ENCODE measurements at places on chromosomes 16 and 17. TPM values are rescaled to one million over a fixed set of nuclear protein-coding genes. Genes with fewer than 3 reads are reported as not detected.

ZNF771 gene
- total RNA-seq, result 6.4 TPM

KRTAP9-4 gene
- total RNA-seq, result not detected

COX10 gene
- 49.7 TPM for total RNA-seq

TBC1D3G gene
- not detected for total RNA-seq

RAPGEFL1 gene
- 2.9 TPM for total RNA-seq

- no peak for DNase-seq
Observed at GRCh38 chr17:48630925-48631692, 5.0 kb upstream of the HOXB9 start.

DNA sequence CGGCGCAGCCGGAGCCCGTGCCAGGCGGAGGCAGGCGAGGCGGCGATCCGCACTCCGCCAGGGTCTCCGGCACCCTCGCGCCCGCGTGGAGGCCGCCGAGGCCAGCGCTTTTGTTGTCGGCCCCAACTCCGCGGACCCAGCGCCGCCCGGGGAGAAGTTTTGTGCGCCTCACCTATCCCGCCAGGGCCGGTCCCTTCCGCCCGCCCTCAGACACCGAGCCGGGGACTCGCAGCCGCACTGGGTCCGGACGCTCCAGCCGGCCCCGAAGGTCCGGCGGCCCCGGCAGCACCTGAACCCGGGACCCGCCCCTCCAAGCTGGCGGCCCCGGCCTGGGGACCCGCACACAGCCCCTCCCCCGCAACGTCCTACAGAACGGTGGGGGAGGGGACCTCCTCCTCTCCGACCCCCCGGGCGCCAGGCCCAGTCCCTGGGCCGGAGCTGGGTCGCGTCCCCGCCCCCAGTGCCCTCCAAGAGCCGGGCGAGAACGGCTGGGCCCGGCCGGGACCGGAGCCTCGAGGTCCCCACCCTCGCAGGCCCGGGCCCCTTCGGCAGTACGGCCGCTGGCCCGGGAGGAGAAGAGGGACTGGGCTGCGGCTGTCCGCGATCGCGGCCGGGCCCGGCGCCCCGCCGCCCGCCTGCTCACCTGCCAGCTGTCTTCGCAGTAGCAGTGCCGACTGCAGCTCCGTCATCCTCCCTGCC lies 698 bp downstream of the UBE2G1 start:
- peak; percentile 3 for DNase-seq

DNA sequence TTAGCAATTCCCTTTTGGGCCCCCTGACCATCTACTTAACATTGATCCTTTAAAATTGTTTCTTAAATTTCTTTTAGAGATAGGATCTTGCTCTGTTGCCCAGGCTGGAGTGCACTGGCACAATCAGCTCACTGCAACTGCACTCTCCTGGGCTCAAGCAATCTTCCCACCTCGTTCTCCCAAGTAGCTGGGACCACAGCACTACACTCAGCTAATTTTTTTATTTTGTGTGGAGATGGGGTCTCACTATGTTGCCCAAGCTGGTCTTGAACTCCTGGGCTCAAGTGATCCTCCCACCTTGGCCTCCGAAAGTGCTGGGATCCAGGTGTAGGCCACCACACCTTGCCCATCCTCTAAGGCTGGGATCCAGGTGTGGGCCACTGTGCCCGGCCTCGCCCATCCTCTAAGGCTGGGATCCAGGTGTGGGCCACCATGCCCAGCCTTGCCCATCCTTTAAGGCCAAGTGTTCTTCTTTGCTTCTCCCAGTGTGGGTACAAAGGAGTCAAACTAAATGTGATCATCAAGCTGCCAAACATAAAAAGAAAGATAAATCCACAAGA lies 13.2 kb downstream of the C16orf95 start:
- no peak for DNase-seq

DNA sequence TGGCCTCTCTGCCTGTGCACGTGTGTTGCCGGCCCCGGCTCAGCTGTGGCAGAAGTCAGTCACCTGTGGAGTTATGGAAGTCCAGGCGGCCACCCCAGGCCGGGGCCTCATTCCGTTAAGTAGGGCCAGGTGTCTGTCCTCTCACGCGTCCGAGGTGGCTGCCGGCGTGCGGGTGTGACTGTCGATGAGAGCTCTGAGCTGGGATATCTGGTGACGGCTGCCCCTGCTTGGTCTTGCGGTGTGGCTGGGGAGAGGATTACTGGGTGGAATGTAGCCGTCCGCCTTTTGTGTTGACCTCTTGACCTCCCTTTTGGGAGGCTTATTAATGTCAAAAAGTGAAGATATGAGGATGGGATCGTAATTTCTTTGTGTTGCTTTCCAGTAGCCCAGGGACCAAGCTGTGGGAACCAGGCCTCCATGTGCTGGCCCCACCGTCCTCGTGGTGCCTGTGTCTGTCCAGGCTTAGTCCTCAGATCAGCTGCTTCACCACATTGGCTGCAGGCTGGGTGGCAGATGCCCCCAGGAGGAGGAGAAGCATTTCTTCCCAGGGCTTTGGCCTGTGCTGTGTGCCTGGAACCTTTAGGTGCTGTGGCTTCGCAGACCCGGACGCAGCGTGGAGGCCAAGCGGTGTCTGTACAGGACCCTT lies 23.0 kb upstream of the ZNF750 start:
- no peak for DNase-seq

DNA sequence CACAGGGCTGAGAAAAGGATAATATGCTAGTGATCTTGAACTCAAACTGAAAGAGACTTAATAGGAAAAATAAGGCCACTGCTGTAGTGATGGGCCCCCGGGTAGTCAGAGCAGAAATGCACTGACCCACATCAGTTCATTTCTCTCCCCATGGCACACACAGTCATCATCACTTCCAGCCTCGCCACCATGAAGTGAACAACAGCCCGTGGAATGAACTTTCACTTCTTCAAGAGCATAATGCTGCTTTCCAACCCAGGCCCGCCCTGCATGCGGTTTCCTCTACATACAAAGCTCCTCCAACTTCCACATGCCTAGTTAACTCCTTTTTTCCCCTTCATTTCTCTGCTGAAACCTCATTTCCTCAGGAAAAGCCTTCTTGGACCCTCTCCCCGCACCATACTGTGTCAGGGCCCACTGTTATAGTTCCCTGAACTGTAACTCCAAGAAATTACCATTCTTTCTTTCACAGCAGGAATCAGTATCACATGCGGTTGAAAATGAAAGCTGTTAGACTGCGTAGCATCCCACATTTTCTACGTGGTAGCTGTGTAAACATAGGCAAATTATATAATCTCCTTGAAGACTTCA lies 65.8 kb upstream of the SMIM36 start:
- no peak for DNase-seq

DNA sequence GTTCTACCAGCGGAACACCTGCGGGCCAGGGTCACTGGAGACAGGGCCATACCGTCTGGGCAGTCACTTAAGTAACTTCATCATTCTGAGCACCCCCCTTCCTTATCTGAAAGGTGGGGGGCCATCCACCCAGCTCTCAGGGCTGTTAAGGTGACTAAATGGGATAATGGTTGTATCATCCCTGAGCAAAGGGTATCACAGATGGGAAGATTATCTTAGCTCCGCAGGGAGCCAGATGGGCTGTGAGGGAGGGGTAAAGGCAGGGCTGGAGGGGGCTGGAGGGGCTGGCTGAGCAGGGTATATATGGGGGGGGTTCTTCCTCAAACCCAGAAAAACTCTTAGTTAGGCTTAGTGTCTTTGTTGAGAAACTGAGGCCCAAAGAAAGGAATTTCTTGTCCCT lies 2.9 kb upstream of the CACNA1G start:
- DNase-seq, result no peak

GRCh38 chr16:52494145-52494544 lies 52.8 kb downstream of the TOX3 start:
- no peak for DNase-seq

- peak; percentile 88 for DNase-seq
Observed at GRCh38 chr17:29240968-29241963, 5.4 kb upstream of the CRYBA1 start.

DNA sequence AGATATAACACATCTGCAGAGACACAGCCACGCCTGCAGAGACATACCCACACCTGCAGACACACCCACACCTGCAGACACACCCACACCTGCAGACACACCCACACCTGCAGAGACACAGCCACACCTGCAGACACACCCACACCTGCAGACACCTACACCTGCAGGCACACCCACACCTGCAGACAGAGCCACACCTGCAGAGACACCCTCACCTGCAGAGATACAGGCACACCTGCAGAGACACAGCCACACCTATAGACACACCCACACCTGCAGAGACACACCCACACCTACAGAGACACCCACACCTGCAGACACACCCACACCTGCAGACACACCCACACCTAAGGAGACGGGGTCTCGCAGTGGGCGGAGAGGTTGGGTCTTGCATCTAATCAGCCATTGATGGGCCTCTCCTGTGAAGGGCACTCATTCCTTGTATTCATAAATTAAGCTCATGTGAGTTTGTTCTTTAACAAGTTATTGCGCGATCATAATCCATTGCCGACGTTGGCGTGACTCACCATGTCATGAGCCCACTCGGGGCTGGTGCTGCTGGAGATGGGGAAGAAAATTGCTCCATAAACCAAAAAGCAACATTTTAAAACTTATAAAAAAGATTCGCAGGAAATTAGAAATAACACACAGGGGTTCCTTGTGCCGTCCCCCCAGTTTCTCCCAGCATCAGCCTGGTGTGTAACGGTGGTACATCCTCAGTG lies 28.9 kb upstream of the CDH15 start:
- no peak for DNase-seq

DNA sequence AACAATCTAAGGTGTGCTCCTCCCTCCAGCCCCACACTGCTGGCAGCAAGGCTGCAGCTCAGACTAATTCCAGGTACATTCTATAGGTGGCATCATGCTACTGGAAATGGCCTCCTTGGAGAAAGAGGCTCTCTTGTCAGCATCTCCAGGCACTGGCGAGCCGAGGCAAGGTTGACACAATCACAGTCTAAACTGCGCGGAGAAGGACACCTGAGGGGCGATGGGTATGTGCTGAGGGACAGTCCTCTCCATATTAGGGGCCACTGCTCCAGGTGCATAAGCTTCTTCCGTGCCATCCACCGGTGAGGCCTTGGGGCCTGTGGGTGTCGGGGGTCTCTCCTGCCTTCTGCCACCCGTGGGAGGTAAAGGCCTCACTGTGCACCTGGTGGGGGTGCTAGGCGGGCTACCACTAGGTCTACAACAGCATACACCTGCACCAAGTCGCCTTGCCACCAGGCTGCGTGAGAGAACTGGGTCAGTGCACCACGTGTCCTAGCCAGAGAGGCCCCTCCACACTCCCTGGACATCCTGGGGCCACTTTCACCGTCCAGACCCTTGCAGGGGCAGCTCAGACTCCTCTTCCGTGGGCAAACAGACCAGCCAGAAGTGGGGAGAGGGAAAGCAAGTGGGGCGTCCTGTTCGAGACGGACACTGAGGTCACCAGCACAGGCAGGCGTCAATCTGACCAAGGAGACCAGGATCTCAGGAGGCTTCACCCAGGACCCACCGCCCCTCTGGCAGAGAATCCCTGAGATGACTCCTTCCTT lies 12.1 kb upstream of the CBX8 start:
- peak; percentile 56 for DNase-seq

GRCh38 chr17:29390851-29391631 lies 878 bp downstream of the TAOK1 start:
- DNase-seq, result no peak

GRCh38 chr16:8878523-8878911 lies 3.6 kb upstream of the LITAFD start:
- DNase-seq, result no peak

DNA sequence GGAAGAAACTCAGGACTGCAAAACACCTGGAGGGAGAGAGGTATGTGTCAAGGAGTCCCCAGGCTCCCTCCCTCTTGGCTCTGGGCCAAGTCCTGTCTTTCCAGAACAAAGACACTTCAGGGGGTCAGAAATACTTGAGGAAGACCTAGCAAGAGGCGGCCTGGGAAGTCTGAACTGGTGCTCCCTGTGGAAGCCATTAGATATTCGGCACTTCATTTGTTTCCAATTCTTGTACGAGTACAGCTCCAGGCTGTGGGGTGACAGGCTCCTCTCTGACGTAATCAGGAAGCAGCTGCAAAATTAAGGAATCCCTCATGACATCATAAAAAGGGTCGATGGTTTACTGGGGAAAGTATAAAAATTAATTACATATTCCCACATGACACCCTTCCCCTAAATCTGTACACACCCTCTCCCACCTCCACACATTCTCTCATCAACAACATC lies 108.7 kb downstream of the SMG6 start:
- DNase-seq, result no peak
